ENCODE measurements at places on chromosomes 2 and 18.
A peak's percentile ranks its signal among the peaks of the same experiment; 100 is the strongest.

DNA sequence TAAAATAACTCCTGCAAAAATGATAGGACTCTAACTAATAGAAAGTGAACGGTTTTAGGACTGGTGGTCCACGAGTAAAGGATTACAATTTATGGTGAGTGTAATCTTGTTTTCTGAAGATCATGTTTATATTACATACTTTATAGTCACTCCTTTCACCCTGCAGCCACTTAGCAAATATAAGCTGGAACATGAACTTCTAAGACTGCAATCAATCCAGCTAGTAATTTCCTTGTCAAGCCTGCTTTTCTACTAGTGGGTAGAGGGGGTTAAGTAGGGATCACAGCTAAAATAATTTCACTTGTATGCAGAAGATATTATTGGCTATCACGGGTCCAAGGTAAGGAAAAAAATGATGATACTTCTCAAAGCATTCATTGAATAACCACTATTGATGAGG lies 125.5 kb upstream of the NETO1 start:
- DNase-seq = no peak

GRCh38 chr2:135600915-135601314 lies 69.6 kb downstream of the R3HDM1 start:
- DNase-seq = no peak

GRCh38 chr2:36246320-36246990 lies 109.1 kb upstream of the CRIM1 start:
- DNase-seq = no peak

DNA sequence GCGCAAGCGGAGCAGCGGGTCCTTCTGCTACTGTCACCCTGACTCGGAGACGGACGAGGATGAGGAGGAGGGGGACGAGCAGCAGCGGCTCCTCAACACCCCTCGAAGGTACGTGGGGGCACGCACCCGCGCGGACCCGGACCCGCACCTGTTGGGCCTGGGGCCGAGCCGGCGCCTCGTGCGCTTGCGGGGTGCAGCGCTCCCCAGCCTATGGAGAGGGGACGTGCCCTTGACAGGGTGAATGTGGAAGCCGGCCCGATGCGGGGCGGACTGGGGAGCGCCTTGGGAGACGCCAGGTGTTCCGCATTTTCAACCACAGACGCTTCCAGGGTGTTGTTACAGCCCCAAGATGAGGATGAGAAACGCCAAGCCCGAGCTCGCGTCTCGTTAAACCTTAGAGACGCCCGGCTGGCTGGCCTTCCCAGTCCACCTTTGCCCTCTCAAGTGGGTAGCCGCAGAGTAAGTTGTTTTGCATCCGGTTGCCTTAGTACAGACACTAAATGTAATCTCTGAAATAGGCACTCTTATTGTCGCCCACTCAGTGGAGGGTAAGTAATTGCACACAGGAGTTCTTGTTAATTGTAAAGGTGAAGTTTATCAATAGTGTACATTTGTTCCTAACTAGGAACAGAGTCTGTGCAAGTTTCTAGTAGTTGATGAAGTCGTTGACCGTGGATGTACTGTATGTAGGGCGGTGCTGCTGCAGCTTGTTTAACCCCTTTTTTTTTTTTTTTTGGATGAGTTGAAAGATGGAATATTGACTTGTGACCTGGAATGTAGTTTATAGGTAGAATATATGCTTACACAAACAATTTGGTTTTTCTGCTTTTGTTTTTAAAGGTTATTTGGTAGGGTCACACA lies 815 bp downstream of the GMCL1 start:
- no peak for DNase-seq

DNA sequence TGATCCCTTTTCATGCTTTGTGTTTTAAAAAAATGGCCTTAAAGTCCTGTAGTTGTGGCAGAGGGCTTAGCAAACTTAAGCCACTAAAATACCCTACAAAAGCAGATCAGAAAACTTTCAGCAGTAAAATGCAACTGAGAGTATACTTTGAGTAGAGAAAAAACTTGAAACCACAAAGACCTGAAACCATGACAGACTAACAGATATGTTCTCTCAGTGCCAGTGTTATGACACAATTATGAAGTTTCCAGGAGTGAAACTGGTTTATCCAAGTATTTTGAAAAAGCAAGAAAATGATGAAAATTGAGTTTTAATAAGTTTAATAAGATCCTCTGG lies 74.5 kb downstream of the SPRED2 start:
- no peak for DNase-seq

GRCh38 chr2:180268006-180268405 lies 260.9 kb upstream of the CWC22 start:
- no peak for DNase-seq

GRCh38 chr2:134581877-134582546 lies 136.8 kb downstream of the TMEM163 start:
- no peak for DNase-seq

- DNase-seq = no peak
Measured at GRCh38 chr18:5288517-5288935, 7.0 kb downstream of the ZBTB14 start.

GRCh38 chr2:26161926-26162325 lies 11.0 kb upstream of the GAREM2 start:
- DNase-seq = no peak

DNA sequence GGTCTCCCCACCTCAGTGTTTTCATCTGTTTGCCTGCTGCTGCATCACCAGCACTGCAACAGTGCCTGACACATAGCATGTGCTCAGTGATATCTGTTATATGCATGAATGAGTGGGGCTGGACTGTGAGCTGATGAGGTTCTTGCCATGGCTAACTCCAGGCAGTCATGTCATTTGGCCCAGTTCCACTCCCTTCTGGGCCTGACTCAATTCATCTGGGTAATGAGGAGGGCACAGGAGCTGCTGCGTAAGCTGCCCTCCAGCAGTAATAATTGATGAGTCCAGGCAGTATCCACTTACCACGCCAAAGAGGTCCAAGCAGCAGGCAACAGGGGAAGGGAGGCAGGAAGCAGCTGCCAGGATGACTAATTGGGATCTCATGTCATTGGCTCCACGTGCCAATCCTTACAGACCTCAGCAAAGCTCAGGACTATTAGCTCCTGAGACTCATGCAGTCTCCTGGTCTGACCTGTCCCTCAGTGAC lies 34.1 kb upstream of the MAT2A start:
- DNase-seq = peak; percentile 23

DNA sequence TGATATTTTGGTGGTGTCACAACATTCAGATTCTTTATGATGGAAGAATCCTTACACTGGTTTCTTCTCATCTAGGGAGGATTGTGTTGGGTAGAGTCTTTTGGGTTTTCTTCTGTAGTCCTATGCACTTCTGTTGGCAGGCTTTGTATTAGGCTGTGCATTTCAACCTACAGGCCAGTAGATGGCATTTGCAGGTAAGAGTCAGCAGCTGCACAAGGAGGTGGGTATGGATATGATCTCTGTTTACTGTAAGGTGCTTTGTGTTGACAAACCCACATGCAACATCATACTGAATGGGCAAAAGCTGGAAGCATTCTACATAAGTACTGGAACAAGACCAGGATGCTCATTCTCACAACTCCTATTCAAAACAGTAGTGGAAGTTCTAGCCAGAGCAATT lies 656.8 kb downstream of the METTL4 start:
- DNase-seq = no peak

- no peak for DNase-seq
Measured at GRCh38 chr18:50143294-50143693, 51.7 kb downstream of the MYO5B start.

- no peak for DNase-seq
Measured at GRCh38 chr2:9279426-9279825, 72.8 kb downstream of the ASAP2 start.

DNA sequence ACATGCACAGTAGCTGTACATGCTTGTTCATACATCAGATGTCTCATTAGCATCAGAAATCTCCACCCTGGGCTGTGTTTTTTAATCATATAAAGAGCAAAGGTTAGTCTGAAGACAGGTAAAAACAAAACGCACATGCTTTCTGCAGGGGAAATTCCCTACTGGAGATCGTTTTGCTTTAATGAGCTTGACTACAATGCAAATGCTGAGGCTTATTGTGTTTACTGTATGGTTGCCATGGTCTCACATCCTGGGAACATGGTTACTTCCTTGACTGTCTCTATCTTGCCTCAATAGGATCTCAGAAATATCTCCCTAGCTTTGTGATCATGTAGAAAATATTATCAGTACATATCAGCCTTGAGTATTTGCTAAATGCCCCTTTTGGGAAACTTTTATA lies 336.5 kb upstream of the TFPI start:
- no peak for DNase-seq

GRCh38 chr2:47063538-47063930 lies 91.6 kb downstream of the STPG4 start:
- DNase-seq = no peak

GRCh38 chr2:107392241-107392704 lies 434.4 kb upstream of the RGPD4 start:
- DNase-seq = no peak

DNA sequence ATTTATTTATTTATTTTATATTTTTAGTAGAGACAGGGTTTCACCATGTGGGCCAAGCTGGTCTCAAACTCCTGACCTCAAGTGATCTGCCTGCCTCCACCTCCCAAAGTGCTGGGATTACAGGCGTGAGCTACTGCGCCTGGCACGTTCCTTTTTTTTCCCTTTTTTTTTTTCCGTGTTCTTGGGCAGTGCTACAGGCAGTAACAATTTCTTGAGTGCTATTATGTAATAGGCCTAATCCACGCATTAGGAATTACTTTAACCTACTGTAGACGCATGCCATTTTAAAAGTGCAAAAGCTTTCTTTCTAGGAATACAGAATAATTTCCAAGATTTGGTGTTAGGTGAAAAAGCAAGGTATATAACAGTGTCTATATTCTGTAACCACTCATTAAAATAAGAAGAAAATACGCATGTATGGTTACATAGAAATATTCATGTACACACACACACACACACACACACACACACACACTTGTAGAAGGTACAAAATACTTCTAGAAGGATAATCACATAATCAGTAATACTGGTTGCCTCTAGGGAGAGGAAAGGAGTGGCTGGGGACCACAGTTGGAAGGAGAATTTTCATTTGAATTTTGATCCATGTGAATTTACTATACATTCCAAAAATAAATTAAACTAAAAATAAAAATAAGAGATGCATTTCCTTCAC lies 92.3 kb downstream of the METTL8 start:
- no peak for DNase-seq

DNA sequence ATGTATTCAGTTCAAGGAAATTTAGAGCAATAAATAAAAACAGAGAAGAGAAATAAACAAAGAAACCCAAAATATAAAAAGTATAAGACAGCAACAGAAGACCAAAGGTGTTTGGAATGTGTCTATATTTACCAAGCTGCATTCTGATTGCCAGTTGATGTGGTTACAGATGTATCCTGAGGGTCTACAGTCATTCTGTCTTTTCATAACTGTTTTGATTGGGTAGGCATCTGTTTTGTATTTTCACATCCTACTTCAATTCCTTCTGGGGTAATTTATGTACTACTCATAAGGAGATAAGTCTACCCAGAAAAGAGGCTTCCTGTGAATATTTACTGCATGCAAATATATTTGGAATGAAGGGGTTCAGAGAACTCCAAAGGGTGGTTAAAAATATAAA lies 596.8 kb upstream of the GCFC2 start:
- DNase-seq = no peak

DNA sequence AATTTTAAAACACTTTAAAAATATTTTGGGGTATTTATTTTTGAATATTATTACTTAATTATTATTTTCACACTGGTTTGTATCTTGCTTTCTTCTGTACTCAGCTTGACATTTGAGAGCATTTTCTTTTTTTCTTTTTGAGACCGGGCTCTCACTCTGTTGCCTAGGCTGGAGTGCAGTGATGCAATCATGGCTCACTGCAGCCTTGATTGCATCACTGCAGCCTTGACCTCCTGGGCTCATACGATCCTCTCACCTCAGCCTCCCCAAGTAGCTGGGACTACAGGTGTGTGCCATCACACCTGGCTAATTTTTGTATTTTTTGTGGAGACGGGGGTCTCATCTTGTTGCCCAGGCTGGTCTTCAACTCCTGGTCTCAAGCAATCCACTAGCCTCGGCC lies 79.9 kb upstream of the DLX2 start:
- DNase-seq = no peak

- DNase-seq = no peak
Measured at GRCh38 chr2:235765181-235765820, 271.5 kb downstream of the AGAP1 start.

DNA sequence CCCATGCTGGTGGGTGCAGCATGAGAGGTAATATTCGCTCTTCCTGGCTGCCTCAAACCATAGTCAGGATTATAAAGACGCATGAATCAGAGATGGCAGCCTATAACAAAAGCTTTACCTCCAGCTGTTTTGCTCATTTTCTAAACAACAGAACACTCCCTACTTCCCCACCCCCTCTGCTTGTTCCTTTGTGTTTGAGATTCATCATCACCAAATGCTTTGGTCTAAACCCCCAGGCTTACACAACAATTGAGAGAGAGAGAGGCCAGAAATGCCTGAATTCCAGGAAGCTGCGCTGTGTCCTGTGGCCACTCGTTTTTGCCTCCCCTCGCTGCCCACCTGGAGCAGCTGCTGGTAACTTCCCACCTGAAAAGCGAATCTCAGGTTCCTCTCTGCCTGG lies 78.8 kb upstream of the CAPN13 start:
- DNase-seq = no peak

DNA sequence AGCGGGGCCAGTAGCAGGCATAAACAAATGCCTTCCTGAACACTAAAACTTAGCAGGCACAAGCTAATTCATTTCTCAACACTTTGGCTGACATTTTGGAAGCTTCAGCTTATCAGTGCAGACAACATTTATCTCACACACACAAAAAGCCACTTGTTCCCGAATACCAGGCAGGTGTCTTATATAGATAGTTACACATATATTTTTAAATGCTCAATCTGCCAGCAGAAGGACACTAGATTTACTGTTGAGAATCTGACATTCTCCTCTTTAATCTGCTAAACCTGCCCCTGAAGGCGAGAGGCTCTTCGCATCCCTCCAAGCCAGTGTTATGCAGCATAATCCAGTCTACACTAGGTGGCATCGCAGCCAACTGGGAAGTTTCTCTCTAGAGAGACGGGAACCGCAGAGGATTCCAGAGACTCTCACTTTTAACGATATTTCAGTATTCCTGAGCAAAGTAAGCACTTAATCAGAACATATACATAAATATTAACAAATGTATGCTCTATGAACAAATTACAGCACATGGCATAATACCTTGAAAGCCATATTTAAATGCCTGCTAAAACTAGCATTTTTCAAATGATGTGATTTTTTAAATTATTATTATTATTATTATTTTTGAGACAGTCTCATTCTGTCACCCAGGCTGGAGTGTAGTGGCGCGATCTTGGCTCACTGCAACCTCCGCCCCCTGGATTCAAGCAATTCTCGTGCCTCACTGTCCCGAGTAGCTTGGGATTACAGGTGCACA lies 90.2 kb upstream of the SCG2 start:
- peak; percentile 23 for DNase-seq

GRCh38 chr18:57466745-57467409 lies 31.7 kb downstream of the ONECUT2 start:
- DNase-seq = no peak

GRCh38 chr2:11819235-11819729 lies 72.8 kb downstream of the LPIN1 start:
- DNase-seq = no peak

GRCh38 chr2:163198972-163199371 lies 360.4 kb upstream of the KCNH7 start:
- no peak for DNase-seq

- DNase-seq = no peak
Measured at GRCh38 chr2:45332094-45332493, 279.0 kb downstream of the SRBD1 start.
